Neural progenitor cell (in vitro differentiated cells): ENCODE measurements at places on chromosomes 13 and 19. TPM values are rescaled to one million over a fixed set of nuclear protein-coding genes. Genes with fewer than 3 reads are reported as not detected.
A peak's percentile ranks its signal among the peaks of the same experiment; 100 is the strongest.

- peak; percentile 92 for DNase-seq
These were observed at the start of gene APLP1 for GRCh38 chr19:35868172-35868822. Gene APLP1, plus strand, starts transcription at chr19:35868574. Its CDS starts 63 bp downstream, at chr19:35868637.

- DNase-seq: no peak
These were observed 49.5 kb downstream of the RFC3 start for GRCh38 chr13:33867472-33867871.

GRCh38 chr13:24865163-24865953 is 101.4 kb downstream of the RNF17 start:
- DNase-seq: no peak

DNA sequence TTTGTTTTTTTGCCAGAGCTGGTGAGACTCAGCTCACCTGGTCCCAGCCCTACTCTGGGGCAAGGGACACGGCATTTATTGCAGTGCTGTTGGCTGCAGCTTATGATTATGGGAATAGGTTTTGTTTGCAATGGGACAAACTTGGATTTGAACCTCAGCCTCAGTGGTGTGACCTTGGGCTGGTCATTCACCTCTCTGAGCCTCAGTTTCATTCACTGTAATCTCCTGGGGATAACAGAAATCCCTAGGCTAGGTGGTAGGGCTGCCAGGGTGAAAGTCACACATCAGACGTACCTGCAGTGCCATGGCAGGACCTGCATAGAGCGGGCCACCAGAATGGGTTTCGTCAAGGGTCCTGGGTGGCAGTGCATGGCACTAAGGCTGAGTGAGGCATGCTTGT is 73.7 kb upstream of the MEDAG start:
- DNase-seq: no peak

Gene LINGO3
- 1.5 TPM in 1 of 2 replicates, not detected in the other for total RNA-seq

Gene NCR1
- not detected in 2 replicates for total RNA-seq

Gene UBE2M
- 59.3 and 73.3 TPM in 2 replicates for total RNA-seq
